ENCODE measurements at places on chromosomes 3 and 15.

- DNase-seq = no peak
Observed at GRCh38 chr15:31332020-31332680, 5.5 kb downstream of the KLF13 start.

GRCh38 chr15:50262533-50262932 is 3.0 kb downstream of the HDC start:
- no peak for DNase-seq

DNA sequence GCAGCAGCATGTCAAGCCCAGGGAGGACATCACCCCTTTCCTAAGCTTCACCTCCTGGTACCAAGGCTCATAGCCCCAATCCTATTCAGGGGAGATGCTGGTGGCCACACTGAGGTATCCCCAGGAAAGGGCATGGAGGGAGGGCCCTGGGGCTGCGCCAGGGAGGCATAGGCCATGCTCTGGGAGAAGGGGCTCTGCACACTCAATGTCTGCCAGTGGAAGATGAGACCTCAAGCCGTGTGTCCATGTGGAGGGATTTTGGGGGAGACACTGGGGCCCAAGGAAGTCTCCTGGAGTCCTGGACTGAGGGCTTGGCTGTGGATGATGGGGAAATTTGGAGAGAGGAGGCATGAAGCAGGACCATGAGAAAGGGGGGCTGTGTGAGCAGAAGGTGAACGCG is 21.2 kb upstream of the PRR23E start:
- no peak for DNase-seq

GRCh38 chr3:129058441-129059200 is 2.0 kb upstream of the GP9 start:
- DNase-seq = peak; percentile 43
